NCI-H460 (cell line): ENCODE measurements at places on chromosomes 16 and 17.

DNA sequence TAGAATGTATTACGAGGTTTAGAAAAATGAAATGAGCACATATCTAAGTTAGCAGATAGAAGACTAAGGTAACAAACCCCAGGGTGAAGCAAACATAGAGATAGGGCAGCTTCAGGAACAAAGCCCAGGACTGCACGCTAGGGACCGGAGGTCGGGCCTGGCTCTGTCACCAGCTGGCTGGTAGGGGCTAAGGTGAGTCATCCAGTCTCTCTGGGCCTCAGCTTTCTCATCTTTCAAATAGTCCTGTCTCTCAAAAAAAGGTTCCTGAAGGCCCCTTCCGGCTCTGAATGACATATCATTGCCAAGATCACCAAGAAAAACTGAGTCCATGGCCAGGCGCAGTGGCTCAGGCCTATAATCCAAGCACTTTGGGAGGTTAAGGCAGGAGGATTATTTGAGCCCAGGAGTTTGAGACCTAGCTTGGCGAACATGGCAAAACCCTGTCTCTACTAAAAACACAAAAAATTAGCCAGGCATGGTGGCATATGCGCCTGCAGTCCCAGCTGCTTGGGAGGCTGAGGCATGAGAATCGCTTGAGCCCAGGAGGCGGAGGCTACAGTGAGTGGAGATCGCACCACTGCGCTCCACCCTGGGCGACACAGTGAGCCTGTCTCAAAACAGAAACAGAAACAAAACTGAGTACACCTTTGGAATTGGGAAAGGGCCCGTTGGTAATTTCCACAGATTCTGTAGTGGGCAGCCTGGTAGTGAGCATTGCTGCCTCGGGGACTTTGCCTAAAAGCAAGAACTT is 26.0 kb downstream of the PKD1L3 start:
- no peak for DNase-seq

DNA sequence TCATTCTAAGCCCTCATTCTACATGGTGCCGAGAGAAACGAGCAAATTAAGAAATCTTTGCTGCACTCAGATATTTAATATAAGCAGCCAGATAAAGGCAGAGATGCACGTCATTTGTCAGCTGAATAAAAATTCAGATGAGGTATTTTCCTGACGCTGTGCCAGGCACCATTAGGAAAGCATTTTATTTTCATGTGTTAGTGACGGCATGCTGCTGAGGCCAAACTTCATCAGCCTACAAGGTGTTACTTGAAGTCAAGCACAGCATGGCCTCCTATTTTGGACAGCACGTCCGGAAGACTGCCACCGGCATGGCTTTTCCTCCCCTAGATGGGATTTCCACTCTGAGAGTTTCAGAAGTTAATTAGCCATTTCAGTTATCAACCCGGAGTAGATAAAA is 70.3 kb downstream of the IRX3 start:
- no peak for DNase-seq

- DNase-seq = no peak
Measured at GRCh38 chr17:1180958-1181752, 1.4 kb upstream of the ABR start.

DNA sequence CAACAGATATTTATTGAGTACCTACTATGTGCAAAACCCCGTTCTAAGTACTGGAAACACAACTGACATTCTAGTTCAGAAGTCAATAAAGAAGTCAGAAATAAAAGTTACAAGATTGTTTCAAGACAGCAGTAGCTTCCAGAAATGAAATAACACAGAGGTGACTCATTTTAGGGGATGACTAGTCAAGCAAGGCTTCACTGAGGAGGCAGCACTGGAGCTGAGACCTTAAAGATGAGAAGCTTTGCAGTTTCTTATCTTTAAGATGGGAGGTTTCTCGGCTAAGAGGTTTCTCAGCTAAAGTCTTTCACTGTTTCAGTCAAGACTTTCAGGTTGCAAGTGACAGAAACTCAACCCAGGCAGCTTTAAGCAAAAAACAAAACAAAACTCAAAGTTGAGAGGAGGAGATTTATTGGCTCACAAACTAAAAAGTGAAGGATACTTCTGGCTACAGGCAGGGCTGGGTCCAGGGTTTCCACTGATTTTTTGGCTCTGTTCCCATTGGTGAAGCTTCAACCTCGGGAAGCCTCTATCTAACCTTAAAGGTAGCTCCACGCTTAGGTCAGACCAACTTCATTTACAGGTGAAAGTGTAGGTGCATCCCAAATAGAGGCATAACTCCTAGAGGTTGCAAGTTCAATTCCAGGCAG is 7.4 kb upstream of the MMP2 start:
- DNase-seq = no peak

DNA sequence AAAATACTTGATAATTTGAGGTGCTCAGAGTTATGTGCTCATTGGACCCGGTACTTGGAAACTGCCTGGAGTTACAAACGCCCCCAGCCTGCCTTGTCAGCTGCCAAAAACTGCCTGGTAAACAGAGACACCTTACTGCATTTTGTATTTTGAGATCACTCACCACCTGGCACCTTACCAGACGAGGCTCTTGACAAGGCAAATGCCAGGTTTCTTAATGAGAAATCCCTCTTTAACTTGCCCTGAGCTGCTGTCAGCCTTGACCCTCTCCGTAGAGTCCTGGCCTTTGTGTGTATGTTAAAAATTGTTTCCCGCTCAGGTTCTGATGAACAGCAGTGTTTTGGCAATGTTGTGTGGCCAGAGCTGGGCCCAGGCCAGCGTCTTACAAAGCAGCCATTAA is 28.8 kb downstream of the SYT17 start:
- DNase-seq = no peak

DNA sequence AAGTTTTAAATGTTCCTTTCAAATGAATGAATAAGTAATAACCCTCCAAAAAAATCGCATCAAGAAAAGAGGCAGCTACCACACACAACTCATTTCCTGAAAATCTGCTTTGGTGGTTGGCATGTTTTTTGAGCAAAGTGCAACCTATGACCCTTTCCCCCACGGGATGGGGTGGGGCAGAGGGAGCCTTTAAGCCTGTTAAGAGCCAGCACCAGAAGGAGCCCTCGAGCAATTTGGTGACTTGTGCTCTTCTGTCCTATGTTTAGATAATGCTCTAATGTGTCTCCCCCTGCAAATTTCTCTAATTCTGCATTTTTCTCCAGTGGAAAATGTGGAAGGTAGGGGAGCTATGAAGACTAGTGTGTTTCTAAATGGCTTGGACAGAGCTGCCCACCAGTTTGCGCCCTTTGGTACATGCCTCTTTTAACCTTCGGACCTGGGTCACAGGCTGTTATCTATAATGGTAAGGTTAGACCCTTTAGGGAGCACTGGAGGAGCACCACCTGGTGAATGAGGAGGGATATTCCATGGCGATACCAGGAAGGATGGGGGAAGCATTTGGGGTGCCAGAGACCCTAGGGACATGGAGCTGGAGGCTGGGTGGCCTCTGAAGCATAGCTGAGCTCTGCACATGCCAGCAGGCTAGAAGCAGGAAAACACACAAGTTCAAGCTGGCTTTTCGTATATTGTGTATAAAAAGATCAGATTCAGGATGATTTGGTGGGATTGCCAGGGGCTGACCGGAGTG is 1.6 kb downstream of the PYCARD start:
- no peak for DNase-seq

DNA sequence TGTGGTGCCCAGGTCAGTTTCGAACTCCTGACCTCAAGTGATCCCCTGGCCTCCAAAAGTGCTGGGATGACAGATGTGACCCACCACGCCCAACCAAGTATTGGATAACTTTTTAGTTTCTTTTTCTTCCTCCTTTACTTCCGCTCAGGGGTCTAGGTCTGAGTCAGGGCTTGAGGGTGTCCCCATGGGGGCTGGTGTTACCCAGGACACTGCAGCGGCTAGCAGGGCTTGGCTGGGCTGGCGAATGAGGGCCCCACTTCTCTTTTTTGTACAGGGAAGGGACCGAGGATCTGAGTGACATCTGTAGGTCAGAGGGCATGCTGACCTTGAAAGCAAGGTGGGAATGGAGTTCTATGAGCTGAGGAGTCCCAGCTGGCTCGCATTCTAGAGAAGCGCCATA is 24.9 kb downstream of the RAB11FIP3 start:
- DNase-seq = no peak

- no peak for DNase-seq
Measured at GRCh38 chr16:50502616-50503011, 45.6 kb upstream of the NKD1 start.

- no peak for DNase-seq
Measured at GRCh38 chr16:49496656-49497055, 123.1 kb downstream of the C16orf78 start.

DNA sequence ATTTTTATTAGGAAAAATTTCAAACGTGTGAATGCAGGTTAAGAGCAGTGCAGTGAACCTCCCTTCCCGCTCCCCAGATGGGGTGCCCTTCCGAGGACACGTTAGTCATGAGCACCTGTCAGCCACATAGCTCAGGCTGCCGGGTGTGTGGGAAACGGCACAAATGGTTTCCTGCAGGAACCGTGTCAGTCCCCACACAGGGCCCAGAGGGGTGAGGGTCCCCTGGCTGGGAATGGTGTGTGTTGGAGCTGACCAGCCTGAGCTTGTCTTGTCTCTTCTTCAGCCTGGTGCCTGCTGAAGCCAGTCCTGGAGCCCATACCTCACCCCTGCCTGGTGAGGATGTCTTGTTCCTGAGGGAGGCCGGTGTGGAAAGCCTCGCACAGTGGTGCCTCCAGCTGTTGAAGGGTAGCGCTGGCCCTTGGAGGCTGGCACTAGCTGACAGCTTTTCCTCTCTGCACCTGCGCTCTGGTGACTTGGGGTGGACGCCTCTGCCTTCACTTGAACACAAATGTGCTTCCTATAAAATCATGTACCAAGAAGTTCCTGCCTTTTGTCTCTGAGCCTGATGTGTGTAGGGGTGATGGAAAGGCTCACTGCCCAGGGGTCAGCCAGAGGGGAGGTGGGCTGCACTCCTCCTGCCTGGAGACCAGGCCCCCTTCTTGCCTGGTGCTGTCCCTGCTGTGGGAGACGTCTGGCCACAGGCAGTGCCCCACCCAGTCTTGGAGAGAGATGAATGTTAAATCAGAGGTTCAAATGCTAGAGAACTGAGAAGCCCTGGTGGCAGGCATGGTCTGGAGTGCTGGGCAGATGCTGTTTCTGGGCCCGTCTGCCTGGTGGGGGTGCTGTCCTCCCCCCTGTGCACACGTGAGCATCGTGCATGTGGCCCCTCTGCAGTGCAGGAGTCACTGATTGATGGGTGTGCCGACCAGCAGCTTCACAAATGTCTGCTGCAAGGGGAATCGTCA is 102.6 kb upstream of the ZNF750 start:
- no peak for DNase-seq

DNA sequence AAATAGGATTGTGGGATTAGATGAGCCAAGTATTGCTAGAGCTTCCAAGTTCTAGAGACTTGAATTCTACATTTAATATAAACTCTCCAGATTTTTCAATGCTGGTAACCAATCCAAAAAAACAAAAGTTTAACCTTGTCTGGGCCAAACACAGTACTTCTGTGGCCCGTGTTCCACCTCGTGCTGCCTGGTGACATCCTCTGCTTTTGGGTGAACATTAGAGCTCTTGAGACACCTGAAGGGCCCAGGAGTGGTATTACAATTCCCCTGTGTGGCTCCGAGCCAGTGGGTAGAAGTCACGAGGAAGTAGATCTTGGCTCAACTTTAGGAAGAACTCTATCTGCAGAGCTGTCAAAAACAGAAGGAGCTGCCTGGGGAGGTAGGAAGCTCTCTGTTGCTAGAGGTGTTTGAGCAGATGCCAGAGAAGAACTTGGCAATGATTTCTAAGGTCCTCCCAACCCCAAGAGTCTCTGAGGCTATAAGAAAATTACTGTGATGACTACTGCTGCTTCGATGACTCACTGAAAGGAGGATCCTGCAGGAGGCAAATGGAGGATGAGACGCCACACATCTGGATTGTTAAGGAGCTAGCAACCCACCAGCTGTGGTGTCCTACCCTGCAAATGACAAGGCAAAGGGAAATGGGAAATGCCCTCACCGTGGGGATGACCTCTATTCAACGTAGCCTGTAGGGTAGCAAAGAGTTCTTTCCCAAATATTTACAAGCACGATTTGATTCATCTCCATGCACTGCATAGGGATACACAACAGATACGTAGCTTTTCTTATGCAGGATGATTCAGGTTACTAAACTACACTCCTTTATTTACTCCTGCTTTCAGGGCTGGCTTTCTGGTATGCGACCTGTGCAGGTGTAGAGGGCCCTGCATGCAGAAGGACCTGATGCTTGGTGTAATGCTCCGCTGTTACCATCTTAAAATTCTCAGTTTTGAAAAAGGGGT is 45.8 kb upstream of the GAS7 start:
- DNase-seq = no peak

- DNase-seq = no peak
Measured at GRCh38 chr17:10265100-10265810, 66.8 kb upstream of the GAS7 start.

DNA sequence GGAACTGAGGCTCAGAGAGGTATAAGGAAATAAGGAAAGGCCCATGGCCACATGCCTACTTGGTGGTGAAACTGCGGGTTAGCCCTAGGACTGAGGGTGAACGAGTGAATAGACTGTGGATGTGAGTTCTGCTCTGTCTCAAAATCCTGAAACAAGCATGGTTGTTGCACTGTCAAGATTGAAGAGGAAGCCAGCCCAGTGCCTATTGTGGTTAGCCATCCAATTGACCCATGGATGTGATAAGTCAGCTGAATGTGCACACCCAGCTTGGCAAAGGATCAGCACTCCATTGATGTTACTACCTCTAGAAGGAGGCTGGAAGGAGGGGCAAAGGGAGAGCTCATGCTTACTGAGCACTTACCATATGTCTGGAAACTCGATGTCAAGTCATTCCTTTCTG is 4.5 kb downstream of the TMEM114 start:
- DNase-seq = no peak

- no peak for DNase-seq
Measured at GRCh38 chr17:77831474-77832179, 126.9 kb upstream of the TNRC6C start.

GRCh38 chr17:28390141-28390540 is 15.9 kb downstream of the SLC46A1 start:
- DNase-seq = no peak

DNA sequence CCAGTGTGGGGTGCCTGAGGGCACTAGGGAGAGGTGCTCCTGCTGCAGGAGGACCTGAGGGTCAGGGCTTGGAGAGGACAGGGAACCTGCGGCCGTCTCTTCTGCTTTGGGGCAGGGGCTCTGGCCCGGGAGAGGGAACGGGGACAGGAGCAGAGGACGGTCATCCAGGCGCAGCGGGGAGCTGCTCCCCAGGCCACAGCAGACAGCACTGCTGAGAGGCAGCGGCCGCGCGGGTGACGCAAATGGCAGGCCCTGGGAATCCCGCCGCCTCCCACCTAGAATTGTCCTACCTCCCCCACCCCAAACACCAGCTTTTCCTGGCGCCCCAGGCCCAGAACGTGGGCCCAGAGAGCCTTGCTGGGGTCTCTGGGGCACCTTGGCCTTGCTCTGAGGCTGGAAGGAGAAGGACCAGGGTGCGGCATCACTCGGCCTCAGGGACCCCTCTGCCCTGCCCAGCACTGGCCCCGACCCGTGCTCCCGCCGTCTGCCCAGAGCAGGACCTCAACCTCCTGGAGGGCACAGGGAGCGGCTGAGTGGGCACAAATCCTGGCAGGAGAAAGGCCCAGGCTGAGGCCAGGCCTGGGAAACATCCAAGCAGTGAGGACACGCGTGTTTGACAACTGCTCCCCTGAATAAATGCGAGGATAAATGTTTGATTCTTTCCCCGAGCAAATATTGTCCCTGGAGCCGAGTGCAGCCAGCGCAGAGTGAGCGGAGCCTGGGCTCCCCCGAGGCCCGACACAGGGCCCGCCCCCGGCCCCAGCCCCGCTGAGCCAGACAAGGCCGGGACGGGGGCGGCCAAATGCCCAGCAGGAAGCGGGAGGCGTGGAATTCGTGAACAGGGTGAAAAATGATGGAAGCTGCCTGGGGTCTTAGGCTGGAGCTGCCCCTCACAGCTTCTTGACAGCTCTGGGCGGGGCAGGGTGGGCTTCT is 8.5 kb downstream of the SSTR5 start:
- DNase-seq = no peak
